ENCODE measurements at places on chromosomes 13 and 19. TPM values are rescaled to one million over a fixed set of nuclear protein-coding genes. Genes with fewer than 3 reads are reported as not detected.
A peak's percentile ranks its signal among the peaks of the same experiment; 100 is the strongest.

SHISA7 gene
- 1.1 TPM for polyA plus RNA-seq

CEACAM16 gene
- not detected for polyA plus RNA-seq

CRLF1 gene
- 3.2 TPM for polyA plus RNA-seq

ATXN8OS gene
- polyA plus RNA-seq = 0.12 TPM

PSG5 gene
- not detected for polyA plus RNA-seq

ADM5 gene
- 1.4 TPM for polyA plus RNA-seq

- no peak for DNase-seq
Observed at GRCh38 chr13:57932061-57932460, 300.5 kb downstream of the PCDH17 start.

GRCh38 chr13:31756346-31756745 is 17.0 kb downstream of the RXFP2 start:
- no peak for DNase-seq

DNA sequence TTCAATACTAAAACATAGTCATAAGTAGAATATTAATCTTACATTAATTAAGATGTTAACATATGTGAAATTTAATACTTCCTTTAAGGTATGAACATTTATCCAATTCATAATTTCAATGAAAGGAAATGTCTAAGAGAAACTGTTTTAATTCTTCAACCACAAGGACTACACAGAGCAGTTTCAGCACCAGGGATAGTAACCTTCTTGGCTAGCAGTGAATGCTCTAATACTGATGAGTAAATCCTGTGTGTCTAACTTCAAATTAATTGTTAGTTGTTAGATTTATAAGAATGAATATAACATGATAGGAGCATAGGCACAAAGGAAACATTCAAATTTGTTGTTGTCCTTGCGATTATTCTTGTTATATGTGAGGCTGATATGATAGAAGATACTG is 15.6 kb upstream of the NBEA start:
- DNase-seq = no peak

GRCh38 chr19:13430790-13431582 is 75.3 kb downstream of the CACNA1A start:
- peak; percentile 3 for DNase-seq

DNA sequence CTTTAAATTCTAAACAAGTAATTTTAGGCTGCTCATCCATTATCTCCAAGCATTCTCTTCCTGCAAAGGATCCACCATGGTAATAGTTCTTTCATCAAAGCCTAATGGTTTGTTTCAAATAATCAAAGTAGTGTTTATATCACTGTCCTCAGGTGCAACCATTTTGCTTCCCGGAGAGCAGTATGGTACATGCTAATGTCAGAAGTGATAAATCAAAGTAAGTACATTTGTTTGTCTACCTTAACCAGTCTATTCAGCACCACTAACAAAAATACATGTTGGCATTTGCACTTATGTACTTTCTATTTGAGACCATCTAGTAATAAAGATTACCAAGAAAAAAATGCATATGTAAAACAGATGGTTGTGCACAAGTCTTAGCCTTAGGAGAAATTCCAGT is 37.5 kb downstream of the DACH1 start:
- DNase-seq = no peak

- no peak for DNase-seq
Observed at GRCh38 chr13:74554569-74555275, 420.5 kb upstream of the KLF12 start.

DNA sequence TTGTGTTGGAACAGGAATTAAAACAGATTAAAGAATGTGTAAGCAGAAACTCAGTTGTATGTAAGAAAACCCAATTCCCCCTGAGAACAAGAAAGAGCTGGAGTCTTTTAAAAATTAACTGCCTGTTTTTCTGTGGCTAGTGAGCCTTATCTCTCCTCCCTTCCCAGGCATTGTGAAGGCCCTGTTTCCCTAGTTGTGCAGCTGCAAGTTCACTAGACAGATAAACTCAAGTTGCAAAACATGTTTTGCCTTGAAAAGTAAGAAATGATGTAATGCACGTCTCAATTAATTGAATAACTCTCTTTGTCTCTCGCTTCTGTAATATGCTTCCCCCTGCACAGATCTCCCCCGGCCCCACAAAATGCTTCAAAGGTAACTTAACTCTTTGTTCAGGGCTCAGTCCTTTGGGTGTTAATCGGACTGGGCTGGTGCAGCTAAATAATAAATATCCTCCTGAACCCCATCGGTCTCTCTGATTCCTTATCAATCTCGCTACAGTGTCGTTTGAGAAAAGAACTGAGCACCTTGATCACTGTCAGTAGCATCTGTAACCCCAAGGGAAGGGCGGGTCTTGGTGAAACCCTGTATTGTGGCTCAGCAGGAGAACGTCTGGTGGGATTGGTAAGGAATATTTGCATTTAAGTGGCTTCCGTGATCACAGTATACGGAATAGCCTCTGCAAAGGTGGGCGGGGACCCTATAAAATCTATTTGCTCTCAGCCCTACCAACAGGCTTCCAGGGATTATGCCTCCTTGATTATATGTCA is 1.6 kb upstream of the ZNF556 start:
- no peak for DNase-seq

GRCh38 chr13:37364007-37364406 is 234.6 kb downstream of the POSTN start:
- no peak for DNase-seq

DNA sequence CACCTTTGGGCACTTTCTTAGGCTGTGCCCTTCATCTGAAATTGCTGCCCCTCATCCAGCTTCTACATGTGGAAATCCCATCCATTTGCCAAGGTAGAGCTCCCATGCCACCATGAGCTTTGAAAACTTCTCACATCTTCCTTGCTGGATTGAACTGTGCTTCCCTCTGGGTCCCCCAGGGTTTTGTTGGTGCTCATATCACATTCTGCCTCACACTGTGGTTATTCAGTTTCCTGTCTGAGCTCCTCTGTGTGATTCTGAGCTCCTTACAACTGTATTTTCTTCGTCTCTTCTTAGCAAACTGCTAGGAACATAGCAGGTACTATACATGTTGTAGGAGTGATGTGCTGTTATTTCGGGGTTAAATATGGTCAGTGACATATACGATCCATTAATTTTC is 74.9 kb upstream of the KL start:
- DNase-seq = no peak

DNA sequence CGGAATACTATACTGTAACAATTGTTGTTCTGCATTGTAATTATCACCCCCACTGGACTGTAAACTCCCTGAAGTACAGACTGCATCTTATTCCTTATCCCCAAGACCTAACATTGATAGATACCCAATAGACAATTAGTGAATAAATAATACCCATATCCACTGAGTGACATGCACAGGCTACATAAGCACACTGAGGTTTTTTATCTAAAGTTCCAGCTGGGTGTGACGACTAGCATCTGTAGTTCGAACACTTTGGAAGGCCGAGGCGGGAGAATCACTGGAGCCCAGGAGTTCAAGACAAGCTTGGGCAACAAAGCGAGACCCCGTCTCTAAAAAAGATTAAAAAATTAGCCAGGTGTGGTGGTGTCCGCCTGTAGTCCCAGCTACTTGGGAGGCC is 2.5 kb downstream of the KPNA3 start:
- no peak for DNase-seq
